ENCODE measurements at places on chromosomes 3 and 15.

DNA sequence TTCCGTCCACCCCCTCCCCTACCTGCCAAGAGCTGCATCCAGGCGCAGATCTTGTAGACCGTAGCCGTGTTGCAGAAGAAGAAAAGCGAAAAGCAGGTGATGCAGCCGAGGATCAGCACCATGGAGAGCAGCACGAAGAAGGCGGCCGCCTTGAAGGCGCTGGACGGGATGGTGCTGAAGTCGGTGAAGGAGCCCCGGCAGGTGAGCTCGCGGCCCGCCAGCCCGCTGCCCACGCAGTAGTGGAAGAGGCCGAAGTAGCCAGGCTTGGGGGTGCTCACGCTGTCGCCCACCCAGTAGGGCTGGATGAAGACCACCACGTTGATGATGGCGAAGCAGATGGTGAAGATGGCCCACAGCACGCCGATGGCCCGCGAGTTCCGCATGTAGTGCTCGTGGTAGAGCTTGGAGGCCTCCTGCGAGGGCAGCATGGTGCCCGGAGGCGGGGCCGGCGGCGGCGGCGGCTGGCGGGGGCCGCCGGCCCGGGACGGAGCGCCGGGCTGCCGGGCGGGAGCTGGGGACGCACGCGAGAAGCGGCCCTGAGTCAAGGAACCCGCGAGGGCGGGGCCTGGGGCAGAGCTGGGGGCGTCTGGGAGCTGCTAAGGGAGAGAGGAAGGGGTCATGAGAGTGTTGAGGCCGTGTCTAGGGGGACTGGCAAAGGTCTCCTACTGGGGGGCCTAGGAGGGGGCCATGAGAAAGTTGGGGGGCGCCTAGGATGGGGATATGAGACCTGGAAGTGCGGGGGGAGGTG lies 1.2 kb downstream of the LHFPL4 start:
- DNase-seq: no peak

GRCh38 chr15:49423901-49424550 lies 984 bp downstream of the FGF7 start:
- no peak for DNase-seq

DNA sequence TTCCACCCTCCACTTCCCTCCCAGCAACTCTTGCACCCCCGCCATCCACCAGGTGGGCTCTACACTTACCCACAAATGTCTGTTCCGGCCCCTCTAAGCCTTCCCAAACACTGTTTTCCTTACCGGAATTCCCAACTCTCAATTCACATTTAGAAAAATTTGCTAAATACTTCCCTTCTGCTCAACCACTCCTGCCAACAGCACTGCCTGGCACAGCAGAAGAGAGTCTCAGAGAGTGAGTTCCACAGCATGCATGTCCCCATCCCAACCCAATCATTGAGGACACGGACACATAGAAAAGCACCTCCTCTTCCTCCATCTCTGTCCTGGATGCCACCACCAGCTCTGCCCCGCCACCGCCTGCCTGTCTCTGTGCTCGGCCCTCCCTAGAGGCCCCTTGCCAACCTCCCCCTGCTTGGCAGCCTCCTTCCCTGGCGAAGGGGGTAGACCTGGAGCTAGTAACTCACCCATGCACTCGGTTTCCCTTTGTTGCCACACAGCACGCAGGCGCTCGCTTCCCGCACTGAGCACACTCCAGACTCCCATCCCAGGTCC lies 66.2 kb upstream of the SLC6A1 start:
- no peak for DNase-seq

- peak; percentile 33 for DNase-seq
These were observed 70.5 kb upstream of the ATP10A start for GRCh38 chr15:25933456-25934158.

DNA sequence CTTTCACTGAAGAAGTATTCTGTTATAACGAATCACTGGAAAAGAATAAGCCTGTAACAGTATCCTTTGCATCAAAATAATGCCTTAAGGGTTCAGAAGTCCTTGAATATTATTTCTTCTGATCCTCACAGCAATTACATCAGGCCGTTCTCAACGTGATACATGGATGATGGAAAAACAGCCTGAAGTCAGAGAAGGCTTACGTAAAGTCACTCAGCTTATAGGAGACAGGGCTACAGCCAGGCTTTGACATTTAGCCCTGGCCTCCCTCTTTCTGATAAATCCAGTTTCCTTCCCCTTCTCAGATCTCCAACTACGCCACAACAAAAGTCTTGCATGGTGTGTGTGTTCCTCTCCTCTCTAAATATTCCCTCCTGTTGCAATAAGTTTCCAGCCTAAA lies 131.9 kb downstream of the ANO10 start:
- DNase-seq: no peak
